ENCODE measurements at places on chromosomes 3 and 15. TPM values are rescaled to one million over a fixed set of nuclear protein-coding genes. Genes with fewer than 3 reads are reported as not detected.

The NCK1 gene
- polyA plus RNA-seq = 12.7 TPM

The PCSK6 gene
- 0.67 TPM for polyA plus RNA-seq

The ISLR2 gene
- 5.7 TPM for polyA plus RNA-seq

The CHRNA7 gene
- 4.3 TPM for polyA plus RNA-seq

The CACNA2D3 gene
- polyA plus RNA-seq = not detected

The ITPKA gene
- polyA plus RNA-seq = 93.9 TPM

The ABHD17C gene
- 70.0 TPM for polyA plus RNA-seq
